Skin of body (tissue), 3 donors: ENCODE measurements at places on chromosomes 11 and 22. TPM values are rescaled to one million over a fixed set of nuclear protein-coding genes. Genes with fewer than 3 reads are reported as not detected.

Gene RPLP2
- 391 TPM for total RNA-seq

Gene OPCML
- total RNA-seq: 0.49 TPM

Gene OR2AG1
- total RNA-seq: not detected

Gene SEZ6L
- 3.4 TPM for total RNA-seq

Gene KCNK4
- total RNA-seq: not detected

Gene IRAG1
- total RNA-seq: 3.4 TPM

Gene TFIP11
- total RNA-seq: 16.0 TPM

Gene IGHMBP2
- 11.0 TPM for total RNA-seq

Gene MS4A7
- total RNA-seq: 8.4 TPM

Gene P2RX6
- 0.59 TPM for total RNA-seq

Gene OR8K1
- not detected for total RNA-seq

Gene GLYATL2
- total RNA-seq: 2.8 TPM

Gene APOA5
- not detected for total RNA-seq

Gene MICAL2
- 57.8 TPM for total RNA-seq

Gene PRG2
- total RNA-seq: 6.8 TPM

Gene EED
- total RNA-seq: 25.4 TPM

Gene RNF26
- 5.0 TPM for total RNA-seq

Gene PGA5
- total RNA-seq: 0.39 TPM

Gene SAA2
- total RNA-seq: 0.69 TPM

Gene KRTAP5-9
- total RNA-seq: not detected

Gene OR5B21
- total RNA-seq: not detected
